ENCODE measurements at places on chromosomes 5 and 9.

GRCh38 chr9:125519734-125520133 lies 187.3 kb downstream of the MAPKAP1 start:
- peaks cover 6% of the 10 kb centered on the region for H3K36me3 ChIP-seq
- no peak for DNase-seq
- no peak overlapping the region for H3K4me3 ChIP-seq
- no peak overlapping the region for H3K27ac ChIP-seq
- peaks cover 14% of the 10 kb centered on the region for H3K4me1 ChIP-seq

DNA sequence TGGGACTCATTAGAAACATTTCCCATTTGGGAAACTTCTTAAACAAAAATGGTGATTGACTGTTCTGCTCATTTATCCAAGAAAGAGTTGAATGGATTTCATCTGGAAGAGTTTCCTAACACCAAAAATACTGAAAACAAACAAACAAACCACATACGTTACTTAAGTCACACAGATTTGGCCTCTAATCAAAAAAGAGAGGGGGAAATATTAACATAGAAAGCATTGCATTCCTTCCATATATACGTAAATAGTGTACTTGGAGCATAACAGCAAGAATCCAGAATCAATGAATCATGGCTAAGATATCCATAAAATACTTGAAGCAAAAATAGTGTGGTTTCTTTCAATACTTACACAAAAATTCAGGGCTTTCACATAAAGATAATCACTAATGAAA lies 189.8 kb upstream of the MAP3K1 start:
- no peaks in the 10 kb centered on the region for H3K4me1 ChIP-seq
- no peak overlapping the region for H3K4me3 ChIP-seq
- H3K27ac ChIP-seq, result no peak overlapping the region
- H3K27me3 ChIP-seq, result no peaks in the 10 kb centered on the region
- DNase-seq, result no peak

- H3K27ac ChIP-seq, result peak overlapping the region; percentile 11
- no peaks in the 10 kb centered on the region for H3K27me3 ChIP-seq
- no peak overlapping the region for H3K4me3 ChIP-seq
- peaks cover 15% of the 10 kb centered on the region for H3K4me1 ChIP-seq
- no peak for DNase-seq
Measured at GRCh38 chr9:128011071-128011817, 30.5 kb upstream of the EEIG1 start.

DNA sequence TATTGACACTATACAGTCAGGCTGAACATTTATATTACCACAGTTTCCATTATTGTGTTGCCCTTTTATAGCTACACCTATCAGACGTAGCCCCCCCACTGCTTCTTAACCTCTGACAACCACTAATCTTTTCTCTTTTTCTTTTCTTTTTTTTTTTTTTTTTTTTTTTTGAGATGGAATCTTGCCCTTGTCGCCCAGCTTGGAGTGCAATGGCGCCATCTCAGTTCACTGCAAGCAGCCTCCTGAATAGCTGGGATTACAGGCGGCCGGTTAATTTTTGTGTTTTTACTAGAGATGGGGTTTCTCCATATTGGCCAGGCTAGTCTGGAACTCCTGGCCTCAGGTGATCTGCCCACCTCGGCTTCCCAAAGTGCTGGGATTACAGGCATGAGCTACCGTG lies 75.4 kb downstream of the UHRF2 start:
- DNase-seq, result no peak
- no peak overlapping the region for H3K4me3 ChIP-seq
- H3K36me3 ChIP-seq, result peaks cover 9% of the 10 kb centered on the region
- no peaks in the 10 kb centered on the region for H3K27me3 ChIP-seq
- no peak overlapping the region for H3K27ac ChIP-seq

DNA sequence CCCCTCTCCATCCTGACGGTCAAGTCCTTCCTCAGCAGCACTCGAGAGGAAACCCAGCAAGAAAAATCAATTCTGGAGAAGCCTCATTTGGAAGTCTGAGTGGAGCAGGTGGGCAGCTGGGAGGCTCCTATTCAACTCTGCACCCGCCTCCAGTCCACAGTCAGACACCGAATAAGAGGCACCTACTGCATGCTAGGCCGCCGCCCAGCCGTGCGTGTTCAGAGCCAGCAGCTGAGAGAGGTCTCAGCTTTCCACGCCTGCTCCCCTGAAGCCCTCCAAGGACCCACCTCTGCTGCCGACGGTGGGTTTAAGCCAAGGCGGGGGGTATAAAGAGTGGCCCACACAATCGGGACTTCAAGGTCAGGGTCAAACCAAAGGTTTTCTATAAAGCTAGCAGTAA lies 41.9 kb downstream of the VAV2 start:
- H3K27ac ChIP-seq, result no peak overlapping the region
- H3K4me1 ChIP-seq, result peaks cover 6% of the 10 kb centered on the region
- H3K36me3 ChIP-seq, result no peaks in the 10 kb centered on the region
- H3K27me3 ChIP-seq, result no peaks in the 10 kb centered on the region
- no peak for DNase-seq

DNA sequence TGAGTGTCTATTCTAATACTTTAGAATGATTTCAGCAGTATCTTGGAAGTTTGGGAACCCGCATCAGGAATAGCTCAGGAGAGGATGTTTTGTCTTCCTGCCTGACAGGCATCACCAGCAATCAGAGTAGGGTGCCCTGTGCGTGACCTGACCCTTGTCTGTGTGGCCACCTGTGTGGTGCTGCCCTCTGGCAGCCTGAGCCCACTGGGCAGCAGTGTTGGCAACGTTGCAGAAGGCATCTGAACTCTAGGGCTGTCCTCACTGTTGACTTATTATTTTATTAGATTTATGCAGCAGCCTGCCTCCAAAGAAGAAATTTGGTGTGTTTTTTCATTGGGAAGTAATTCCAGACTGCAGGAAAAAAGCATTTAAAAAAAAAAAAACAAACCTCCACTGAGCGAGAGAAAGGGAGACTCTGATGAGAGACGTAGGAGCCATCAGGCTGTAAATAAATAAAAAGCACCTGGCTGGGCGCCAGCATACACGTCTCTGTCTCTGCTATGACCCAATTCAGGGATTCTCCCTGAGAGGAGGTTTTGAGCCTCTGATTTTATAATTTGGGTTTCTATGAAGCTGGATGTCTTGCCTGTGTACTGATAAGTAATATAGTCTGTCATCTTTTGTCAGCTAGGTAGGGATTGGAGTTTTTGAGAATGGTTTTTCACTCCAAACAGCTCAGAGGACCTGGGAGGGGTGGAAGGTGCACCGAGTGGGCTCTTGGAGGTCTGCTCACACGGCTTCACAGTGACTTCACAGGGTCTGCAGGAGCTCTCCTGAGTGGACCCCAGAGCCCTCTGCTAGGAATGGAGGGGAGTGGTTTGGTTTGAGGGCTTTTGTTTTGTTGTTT lies 49.0 kb downstream of the FAM78A start:
- DNase-seq, result no peak
- no peak overlapping the region for H3K27ac ChIP-seq
- no peaks in the 10 kb centered on the region for H3K27me3 ChIP-seq
- peaks cover 14% of the 10 kb centered on the region for H3K36me3 ChIP-seq

DNA sequence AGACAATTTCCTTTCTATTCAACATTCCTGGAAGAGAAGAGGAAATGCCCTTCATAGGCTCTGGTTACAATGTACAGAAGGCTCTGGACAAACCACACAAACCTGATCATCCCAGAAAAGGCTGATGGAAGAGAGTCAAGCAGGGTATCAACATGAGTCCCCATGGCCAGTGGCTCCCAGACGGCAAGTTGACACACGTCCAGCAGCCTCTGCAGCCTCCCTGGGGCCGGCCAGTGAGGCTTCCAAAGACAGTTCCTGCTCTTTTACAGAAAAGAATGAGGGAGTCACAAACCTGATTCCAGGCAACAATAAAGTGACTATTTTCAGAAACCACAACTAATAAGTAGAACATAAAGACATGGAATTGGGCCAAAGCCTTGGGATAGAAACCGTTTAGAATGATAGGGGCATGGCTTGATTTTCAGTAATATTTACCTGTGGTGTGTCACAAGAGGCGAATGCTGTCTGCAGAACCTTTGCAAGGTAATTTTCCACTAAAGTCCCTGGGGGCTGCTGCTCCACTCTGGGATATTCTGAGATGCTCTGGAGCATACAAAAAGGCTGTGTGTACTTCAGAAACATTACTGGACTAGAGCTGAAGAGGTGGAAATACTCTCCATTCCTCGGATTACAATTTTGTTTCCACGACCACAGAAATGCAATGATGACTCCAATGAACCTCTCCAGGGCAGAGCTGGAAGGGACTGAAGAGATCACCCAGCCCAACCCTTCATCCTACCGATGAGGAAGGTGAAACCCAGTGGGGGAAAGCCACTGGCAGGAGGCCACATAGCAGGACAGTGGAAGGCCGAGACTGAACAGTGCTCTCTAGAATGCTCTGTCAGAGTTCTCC lies 10.4 kb downstream of the MED27 start:
- H3K27me3 ChIP-seq, result no peaks in the 10 kb centered on the region
- no peaks in the 10 kb centered on the region for H3K4me1 ChIP-seq
- H3K27ac ChIP-seq, result no peak overlapping the region
- no peak overlapping the region for H3K4me3 ChIP-seq
- no peaks in the 10 kb centered on the region for H3K36me3 ChIP-seq
- DNase-seq, result no peak

DNA sequence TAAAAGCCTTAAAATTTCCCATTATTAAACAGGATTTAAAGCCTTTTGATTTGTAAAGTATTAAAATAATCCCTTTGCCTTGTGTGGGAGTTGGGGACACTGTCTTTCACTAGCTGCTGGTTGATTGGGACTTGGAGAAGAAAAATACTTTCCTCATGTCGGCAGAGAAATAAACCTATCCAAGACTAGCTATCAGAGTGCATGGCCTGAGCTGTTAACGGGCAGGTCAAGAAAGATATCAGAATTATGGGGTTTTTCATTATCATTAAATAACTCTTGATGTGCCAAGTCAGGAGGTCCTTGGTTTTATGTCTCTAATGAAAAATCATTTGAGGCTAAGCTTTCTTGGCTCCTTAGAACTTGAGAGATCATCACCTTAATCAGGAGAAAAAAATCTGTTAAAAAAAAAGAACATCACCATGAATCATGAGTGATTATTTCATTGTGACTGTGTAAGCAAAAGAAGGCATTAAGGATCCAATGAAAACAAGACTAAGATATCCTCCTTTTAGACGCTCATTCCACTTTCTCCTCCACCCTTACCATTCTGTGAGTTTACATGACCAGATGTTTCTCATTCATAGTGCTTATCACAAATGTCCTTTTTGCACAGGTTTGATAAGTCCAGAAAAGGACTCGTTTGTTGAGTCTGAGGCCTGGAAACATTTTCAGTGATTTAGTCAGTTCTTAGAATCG lies 140.4 kb upstream of the EGFLAM start:
- H3K4me1 ChIP-seq, result no peaks in the 10 kb centered on the region
- no peak overlapping the region for H3K4me3 ChIP-seq
- DNase-seq, result no peak
- no peak overlapping the region for H3K27ac ChIP-seq

GRCh38 chr5:29130786-29131185 lies 2062.7 kb upstream of the CDH6 start:
- no peaks in the 10 kb centered on the region for H3K36me3 ChIP-seq
- no peak for DNase-seq
- H3K27me3 ChIP-seq, result no peaks in the 10 kb centered on the region
- no peak overlapping the region for H3K27ac ChIP-seq
- no peaks in the 10 kb centered on the region for H3K4me1 ChIP-seq

GRCh38 chr5:158049459-158049858 lies 190.5 kb upstream of the CLINT1 start:
- H3K27ac ChIP-seq, result no peak overlapping the region
- DNase-seq, result no peak
- H3K4me3 ChIP-seq, result no peak overlapping the region
- no peaks in the 10 kb centered on the region for H3K36me3 ChIP-seq

DNA sequence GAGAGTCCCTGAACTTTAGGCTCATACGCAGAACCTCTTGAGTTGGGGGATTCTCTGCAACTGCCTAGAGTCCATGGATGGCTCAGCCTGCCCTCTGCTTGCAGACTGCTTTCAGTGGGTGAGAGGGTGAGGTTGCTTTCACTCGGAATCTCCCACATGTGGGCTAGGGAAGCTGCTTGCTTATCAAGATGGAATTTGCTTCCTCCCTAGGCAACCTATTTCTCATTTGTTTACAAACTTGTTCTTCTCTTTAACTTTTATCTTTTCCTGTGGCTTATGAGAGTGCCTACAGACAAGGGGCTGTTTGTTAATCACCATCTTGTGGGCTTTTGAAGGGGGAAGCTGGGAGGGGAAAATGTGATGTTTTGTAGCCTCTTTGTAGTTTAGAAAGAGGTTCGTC lies 10.0 kb downstream of the TLE4 start:
- no peak for DNase-seq
- H3K4me3 ChIP-seq, result no peak overlapping the region
- peaks cover 29% of the 10 kb centered on the region for H3K36me3 ChIP-seq
- no peaks in the 10 kb centered on the region for H3K27me3 ChIP-seq
- no peak overlapping the region for H3K27ac ChIP-seq
- H3K4me1 ChIP-seq, result peaks cover 58% of the 10 kb centered on the region

- no peaks in the 10 kb centered on the region for H3K36me3 ChIP-seq
- DNase-seq, result no peak
- peaks cover 6% of the 10 kb centered on the region for H3K4me1 ChIP-seq
- no peaks in the 10 kb centered on the region for H3K27me3 ChIP-seq
- no peak overlapping the region for H3K4me3 ChIP-seq
- no peak overlapping the region for H3K27ac ChIP-seq
Measured at GRCh38 chr9:38316166-38316780, 76.2 kb upstream of the ALDH1B1 start.

DNA sequence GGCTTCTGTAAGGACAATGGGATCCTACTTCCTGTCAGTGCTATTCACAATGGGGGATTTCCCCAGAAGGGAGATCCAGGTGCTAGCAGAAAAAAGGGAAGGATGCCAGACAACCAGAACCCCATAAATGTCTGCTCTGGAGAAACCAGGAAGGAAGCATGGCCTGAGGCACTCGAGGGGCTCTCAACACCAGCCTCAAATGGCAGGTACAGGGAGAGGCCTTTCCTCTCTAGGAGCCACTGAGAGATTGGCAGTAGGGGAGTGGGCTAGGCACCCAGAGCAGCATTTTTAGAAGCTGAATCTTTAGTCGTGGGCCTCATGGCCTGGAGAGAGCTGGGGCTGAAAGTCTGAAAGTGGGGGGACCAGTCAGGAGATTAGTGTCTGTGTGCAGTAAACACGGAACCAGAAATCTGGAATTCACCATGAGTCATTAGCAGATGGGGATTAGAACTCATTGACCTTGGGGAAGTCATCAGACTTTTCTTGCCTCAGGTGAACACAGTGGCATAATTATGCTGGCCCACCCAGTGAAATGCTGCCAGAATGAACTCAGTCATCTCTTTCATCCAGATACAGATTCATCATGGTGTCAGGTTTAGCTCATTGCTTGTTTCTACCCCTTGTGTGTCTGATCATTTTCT lies 28.3 kb downstream of the ARHGEF28 start:
- no peak for DNase-seq
- peaks cover 20% of the 10 kb centered on the region for H3K4me1 ChIP-seq
- no peaks in the 10 kb centered on the region for H3K27me3 ChIP-seq
- no peaks in the 10 kb centered on the region for H3K36me3 ChIP-seq
- H3K27ac ChIP-seq, result peak overlapping the region; percentile 85
- no peak overlapping the region for H3K4me3 ChIP-seq

All from esophagus squamous epithelium (tissue), 5 donors.